ENCODE measurements at places on chromosomes 12 and 14.
A peak's percentile ranks its signal among the peaks of the same experiment; 100 is the strongest.

DNA sequence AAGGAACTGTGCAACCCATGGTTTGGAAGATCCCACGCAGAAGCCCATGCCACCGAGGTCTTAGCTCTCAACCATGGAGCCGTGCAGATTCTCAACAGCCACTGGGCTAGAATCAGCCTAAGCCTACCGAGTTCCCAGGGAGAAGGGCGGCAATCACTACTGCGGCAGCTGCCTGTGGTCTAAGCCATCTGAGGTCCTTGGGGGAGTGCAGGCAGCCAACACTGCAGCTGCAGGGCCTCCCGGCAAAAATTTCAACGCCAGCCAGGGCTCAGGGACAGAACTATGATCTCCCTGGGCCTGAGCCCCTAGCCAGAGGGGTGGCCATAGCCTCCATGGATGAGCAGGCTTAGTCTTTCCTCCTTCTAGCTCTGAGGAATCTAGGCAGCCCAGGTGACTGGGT lies 156.8 kb upstream of the CLEC14A start:
- no peak for DNase-seq

GRCh38 chr12:96882862-96883261 lies 24.2 kb upstream of the NEDD1 start:
- DNase-seq: peak; percentile 44

GRCh38 chr12:42365486-42365885 lies 39.5 kb downstream of the PPHLN1 start:
- no peak for DNase-seq

DNA sequence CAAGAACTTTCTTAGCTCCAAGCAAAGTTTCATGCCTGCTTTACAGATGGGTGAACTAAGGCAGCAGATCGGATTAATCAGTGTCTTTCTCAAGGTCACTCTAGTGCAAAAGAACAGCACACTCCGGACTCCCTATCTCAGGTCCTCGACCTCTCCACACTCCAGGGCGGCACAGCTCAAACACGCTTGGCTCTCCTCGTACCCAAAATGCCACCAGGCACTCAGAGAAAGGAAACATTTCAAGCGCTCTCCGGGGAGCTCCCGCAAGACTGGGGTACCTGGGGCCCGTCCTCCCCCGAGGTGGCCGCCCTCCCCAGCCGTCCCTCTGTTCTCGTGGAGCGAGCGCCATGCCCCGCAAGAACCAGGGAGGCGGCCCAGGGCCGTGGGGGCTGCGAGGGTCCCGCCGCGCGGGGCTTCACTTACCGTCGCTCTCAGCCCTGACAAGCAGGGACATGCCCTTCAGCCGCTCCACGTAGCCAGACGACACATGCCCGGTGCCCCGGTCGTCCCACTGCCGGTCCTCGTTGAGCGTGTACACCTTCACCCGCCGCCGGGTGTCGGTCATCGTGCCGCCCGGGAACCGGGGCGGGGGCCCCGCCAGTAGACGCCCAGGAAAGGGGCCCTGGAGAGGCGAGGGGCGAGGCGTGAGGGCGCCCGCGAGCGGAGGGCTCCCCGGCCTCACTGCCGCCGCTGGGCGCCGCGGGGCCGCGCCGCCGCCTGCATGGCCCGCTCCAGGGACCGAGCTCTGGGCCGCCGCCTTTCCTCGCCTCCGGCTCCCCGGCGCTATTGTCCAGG lies 830 bp downstream of the PPP4R3A start:
- peak; percentile 32 for DNase-seq

DNA sequence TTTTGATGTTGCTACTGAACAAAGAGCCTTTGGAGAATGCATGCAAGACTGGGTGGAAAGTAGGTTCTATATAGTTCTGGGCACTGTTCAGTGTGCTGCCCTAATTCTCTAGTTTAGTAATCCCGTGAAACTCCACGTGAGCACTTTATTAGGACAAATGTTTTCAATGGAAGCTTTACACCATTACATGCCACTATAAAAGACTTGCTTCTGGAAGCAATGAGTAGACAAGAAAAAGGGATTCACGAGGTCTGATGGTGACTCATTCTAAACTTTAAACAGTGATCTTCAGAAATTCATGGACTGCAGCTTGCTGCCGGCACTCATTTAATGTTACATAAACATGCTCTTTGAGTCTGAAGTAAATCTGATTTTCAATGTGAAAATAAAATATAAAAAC lies 22.3 kb downstream of the ATG14 start:
- DNase-seq: no peak

- peak; percentile 48 for DNase-seq
Measured at GRCh38 chr14:73462048-73462715, 3.8 kb upstream of the NUMB start.

GRCh38 chr12:107760809-107761501 lies at the start of gene PRDM4:
Gene PRDM4 (minus strand): TSS chr12:107761137. CDS start chr12:107760515, 622 bp downstream.
- peak; percentile 97 for DNase-seq

DNA sequence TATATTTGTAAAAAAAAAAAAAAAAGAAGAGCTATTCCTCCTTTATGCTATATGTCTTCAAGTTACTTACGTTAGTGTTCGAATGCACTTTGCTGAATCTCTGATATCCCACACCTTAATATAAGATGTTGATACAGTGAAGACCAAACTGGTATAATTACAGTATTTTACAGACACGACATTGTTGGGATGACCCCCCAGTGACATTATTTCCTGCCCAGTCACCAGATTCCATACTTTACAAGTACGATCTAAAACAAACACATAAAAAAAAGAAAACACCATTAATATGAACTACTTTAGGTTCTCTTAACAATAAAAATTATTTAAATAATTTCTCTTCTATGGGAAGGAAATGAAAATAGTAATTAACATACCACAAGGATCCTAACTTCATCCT lies 133.4 kb downstream of the KIF21A start:
- DNase-seq: peak; percentile 45

DNA sequence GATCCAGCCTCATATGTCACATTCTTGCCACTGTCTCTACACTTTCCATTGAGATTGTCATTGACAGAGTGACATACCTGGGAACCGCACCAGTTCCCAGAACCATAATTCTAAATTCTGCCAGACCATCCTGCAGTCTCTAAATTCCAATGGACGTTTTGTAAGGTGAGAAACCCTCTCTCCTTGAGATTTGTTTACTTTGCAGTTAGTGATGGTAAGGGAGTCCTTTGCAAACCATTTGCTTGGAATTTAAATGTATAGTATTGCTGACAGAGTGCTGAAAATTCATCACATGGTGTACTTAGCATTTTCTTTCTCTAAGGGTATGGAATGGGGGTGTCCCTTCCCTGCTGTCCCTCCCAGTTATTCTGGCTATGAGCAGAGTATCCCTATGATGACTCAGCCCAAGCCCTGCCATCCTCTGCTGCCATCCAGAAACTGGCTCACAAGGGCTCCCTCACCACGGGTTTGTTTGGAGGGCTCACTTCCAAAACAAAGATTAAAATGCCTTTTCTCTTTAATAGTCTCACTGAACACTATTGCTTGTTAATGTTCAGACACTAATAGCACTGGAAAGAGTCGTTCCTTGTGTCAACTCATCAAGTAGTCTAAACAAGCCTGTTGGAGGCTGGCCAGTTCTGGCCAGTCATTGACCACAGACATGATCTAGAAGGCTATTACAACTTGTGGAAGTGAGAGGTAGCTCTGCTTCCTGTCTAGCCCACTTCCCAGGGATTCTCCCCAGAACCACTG lies 129.0 kb upstream of the HMGA2 start:
- DNase-seq: peak; percentile 87

GRCh38 chr12:69096669-69097335 lies 142.6 kb upstream of the CPSF6 start:
- peak; percentile 71 for DNase-seq

GRCh38 chr14:95057851-95058250 lies 99.5 kb downstream of the DICER1 start:
- DNase-seq: no peak

DNA sequence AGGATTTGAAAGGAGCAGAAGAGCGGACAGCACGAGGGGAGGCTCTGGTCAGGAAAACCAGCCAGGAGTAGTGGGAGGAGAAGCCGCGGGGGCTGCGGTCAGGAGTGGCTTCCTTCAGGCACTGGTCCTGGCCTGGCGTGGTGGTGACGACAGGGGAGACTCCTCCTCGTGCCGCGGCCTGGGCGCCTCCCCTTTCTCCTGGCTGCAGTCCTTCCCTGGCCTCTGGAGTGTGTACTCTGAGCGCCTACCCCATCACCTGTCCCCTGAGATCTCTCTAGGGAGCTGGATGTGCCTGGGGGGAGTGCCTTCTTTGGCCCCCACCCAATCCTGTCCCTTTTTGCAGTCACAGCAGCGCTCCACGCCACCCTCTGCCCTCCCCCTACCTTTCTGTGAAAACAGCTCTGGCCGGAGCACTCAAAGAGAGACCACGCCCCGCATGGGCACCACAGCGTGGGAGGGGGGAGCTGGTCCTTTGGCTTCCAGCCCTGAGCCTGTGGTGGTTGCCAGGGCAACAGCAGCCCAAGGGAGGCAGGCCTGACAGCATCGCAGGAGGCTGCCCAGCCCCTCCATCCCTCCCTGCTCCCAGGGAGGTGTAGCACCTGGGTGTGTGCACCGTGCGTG lies 125.9 kb downstream of the CALM1 start:
- DNase-seq: peak; percentile 41

- no peak for DNase-seq
Measured at GRCh38 chr14:75119056-75119455, 7.8 kb downstream of the NEK9 start.

- DNase-seq: peak; percentile 90
Measured at GRCh38 chr12:95630496-95630895, 79.2 kb upstream of the USP44 start.

DNA sequence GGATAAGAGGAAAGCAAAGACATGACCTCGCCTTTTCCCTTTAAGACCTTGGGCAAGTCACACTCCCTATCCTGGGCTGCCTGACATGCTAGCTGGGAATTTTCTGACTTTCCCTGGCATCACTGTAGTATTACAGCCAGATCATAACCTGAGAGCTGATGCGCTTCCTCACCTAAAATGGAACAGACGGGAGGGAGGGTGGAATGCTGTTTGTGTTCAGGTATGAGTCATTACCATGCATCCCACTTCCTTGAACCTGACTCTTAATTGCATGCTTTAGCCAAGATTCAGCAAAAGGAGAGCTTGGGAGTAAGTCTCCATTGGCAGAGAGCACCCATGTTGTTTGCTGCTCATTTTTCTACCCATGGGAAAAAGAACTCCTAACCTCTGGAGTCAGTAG lies 156.5 kb downstream of the KCNK10 start:
- no peak for DNase-seq

DNA sequence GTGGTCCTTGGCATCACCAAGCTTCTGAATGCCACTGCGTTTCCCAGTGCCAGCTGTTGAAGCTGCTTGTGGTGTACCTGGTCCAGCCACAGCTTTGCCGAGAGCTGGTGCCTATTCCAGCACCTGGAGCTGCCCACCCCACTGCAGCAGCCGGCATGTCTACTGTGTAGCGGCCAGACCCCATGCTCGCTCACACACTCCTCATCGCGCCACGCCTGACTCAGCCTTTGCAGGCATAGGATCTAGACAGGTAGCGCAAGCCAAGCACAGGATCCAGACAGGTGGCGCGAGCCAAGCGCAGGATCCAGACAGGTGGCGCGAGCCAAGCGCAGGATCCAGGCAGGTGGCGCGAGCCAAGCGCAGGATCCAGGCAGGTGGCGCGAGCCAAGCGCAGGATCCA lies 11.6 kb upstream of the ZNF605 start:
- no peak for DNase-seq

GRCh38 chr12:78970041-78970440 lies 105.5 kb downstream of the SYT1 start:
- no peak for DNase-seq

GRCh38 chr14:56918849-56919574 lies 108.7 kb upstream of the OTX2 start:
- DNase-seq: no peak

GRCh38 chr12:126960709-126961108 lies 1306.3 kb upstream of the TMEM132C start:
- no peak for DNase-seq

GRCh38 chr12:18811273-18811672 lies 73.4 kb downstream of the CAPZA3 start:
- DNase-seq: no peak

- peak; percentile 84 for DNase-seq
Measured at GRCh38 chr12:119989731-119990381, 820 bp downstream of the BICDL1 start.

DNA sequence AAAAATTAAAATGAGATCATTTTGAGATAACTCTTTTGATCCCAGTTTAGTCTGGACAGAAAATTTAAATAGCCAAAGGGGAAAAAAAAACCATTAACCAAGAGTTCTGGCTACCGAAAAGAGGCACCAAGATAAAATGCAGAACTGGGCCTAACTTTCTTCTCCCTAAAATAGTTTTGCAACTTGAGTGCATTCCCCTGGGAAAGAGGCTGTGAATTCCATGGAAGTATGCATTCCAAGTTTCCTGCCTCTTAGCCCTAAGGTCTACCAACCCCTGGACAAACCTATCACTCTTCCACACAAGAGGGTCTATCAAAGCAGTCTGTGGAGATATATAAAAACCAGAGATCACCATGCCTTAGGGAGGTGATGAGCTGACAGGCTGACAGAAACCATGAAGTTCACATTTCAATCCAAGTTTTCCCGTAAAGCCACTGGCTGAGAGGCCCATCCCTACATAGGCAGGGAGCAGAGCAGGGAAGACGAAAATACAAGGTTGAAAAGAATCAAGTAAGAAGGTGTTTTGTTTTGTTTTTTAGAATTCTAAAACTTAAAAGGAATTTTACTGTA lies 33.8 kb downstream of the DCP1B start:
- no peak for DNase-seq

- peak; percentile 64 for DNase-seq
Measured at GRCh38 chr14:89600950-89601826, 184.2 kb upstream of the FOXN3 start.

- DNase-seq: no peak
Measured at GRCh38 chr14:61372379-61372778, 51.0 kb downstream of the PRKCH start.

DNA sequence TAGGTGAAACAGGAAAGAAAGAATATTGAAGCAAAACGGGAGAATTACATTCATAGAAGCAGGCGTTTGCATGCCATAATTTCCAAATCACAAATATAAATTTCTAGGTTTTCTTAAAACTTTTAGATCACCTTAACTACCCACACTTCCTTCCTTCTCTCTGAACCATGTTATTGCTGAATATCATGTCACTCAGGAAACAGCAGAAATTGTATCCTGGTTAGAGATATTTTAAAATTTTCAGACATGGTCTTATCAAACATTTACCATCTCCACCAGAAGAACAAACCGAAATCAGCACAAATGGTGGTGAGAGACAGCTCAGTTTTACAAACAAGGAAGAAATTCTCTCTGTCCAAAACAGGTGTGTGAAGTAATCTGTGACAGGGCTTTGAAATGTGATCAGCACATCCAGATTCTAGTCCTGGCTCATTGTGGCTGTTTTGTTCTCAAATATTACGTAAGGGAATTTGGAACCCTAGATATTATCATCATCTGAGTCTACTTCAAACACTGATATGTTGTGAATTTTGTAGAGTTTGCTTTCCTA lies 16.3 kb downstream of the TESPA1 start:
- no peak for DNase-seq
